Stimulated activated CD8-positive, alpha-beta memory T cell treated with anti-CD3 and anti-CD28 coated beads, Interleukin-15, amount 100 ng/mL, for 48 hours (primary cell): ENCODE measurements at places on chromosomes 1 and 21.

GRCh38 chr1:87957331-87957730 is 628.7 kb downstream of the LMO4 start:
- DNase-seq, result no peak

DNA sequence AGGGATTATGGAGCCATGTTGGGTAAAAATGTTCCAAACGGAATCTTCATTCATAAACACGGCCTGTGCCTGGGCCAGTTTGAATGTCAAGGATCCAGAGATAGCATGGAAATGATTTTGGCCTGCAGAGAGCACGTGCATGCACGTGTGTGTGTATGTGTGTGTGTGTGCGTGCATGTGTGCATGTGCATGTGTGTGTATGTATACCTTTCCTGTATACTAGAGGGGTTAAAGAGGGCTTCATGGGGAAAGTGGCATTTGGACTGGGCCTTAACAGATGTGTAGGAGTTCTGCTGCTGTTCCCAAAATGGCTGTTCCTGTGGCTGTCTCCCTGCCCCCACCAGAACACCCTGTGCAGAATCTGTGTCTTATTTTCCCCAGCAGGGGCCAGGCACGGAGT is 21.7 kb downstream of the TTC39A start:
- no peak for DNase-seq

GRCh38 chr1:175757381-175758015 is 14.1 kb upstream of the TNR start:
- DNase-seq, result no peak

- DNase-seq, result no peak
Measured at GRCh38 chr21:27139526-27139925, 172.6 kb upstream of the ADAMTS5 start.

DNA sequence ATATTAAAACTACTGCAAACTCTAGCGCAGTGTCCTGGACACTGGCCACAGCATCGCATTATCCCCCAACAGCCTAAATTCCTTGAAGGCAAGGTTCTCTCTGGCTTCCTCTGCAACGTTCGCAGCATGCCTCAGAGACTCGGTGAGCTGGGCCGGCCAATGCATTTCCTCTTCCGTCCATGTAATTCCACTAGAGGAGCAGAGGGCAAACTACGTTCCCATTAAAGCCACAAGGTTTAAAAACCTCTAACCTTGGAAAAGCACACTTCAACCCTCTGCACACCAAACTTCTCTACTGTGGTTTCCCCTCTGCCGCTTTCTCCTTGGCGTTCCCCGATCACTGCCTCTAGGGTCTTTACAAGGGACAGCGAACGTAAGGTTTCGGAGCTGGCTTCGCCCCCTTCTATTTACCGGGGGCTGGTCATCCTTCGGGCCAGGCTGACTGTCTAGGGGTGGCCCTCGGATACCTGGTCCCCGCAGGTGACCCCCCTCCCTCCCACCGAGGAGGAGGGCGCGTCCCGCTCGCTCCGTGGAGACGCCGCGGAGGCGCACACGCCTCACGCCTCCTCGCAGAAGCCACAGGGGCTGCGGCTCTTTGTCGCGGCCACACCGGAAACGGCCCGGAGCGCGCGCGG is 456 bp upstream of the SMYD2 start:
- DNase-seq, result no peak

GRCh38 chr1:14768582-14769304 is 170.3 kb downstream of the KAZN start:
- no peak for DNase-seq

DNA sequence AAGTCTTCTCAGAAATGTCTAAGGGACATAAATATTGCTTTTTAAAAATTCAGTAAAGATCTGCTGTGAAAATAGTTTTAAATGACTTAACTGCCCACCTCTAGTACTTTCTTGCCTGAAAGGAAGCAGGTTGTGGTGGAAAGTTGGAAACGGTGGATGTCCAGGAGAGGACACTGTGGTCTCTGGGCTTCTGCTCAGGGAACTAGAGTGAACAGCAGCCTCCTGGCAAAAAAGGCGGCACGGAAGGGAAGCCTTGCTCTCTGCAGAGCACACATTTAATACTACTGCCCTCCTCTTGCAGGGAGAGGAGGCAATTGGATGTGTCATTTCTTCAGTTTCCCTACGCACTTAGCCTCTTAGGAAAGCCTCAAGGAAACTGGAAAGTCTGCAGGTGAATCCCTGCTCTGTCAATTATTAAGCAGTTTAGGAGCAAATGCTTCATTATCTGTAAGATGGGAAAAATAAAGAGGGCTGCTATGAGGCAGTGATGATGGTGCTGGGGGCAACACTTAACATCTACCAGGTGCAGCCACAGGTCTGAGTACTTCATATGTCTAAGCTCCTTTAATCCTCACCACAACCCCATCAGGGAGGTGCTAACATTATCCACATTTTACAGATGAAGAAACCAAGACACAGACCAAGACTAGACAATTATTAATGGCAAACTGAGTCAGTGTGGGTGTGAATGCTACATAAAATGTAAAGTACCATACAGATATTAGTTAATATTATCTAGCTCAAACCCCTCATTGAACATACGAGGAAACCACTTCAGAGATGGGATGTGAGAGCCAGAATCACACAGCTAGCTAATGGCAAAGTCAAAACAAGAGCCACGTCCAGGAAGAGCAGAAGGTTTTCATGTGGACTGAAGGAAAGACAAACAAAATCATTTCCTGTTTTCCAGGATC is 108.9 kb upstream of the ADAR start:
- DNase-seq, result no peak

- DNase-seq, result no peak
Measured at GRCh38 chr1:116253566-116254382, 119.3 kb upstream of the ATP1A1 start.

DNA sequence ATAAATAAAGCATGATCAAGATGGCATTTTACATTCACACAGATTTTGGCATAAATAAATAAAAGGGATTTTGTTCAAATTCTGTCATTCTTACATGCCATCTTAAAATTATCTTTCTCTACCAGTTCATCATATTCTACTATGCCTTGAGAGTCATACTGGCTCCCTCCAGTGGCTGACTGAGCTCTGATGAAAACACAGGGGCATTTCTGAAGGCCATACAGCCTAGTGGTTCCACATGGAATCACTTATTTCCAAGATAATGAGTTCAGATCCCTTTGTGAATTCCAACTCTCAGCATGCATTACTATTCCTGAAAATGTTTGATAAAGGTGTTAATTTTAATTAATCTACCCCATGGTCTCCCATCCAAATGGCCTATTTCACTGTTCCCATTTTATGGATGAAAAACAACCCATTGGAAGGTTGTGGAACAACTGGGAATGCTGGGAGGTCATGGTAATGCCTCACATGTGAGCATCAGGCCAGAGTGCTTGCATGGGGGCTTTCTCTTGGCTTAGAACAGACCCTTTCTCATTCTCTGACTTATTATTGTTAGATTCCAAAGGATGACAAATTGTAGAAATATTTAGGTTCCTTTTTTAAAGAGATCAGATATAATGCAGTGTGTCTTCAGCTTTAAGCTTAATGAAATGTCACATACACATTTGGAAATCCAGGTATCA is 622.4 kb upstream of the PKN2 start:
- DNase-seq, result no peak

DNA sequence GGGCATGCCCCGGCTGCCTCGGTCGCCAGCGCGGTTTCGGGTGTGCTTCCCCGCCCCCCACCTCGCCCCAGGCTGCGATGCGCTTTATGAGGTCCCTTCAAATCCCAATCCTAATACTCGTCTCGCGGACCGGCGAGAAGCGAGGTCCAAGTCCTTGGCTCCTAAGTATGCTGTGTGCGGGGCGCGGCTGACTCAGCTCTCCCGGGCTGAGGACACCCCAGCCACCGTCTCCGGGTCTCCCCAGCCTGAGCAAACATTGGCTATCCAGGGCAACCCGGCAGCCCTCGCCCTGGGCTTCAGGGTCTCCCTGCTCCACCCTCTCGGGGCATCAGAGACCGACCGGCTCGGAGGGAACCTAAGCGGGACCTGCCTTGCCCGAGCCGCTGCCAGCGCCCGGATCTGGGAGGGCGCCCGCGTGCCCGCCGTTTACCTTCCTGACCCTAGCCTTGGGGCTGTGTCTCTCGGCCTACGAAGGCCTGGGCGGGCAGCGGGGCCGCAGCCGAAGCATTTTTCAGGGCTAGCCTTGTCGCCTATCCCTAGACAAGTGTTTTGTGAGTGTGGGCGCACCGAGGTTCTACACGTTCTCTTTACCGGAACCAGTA is 1.2 kb downstream of the ITPKB start:
- DNase-seq, result no peak

DNA sequence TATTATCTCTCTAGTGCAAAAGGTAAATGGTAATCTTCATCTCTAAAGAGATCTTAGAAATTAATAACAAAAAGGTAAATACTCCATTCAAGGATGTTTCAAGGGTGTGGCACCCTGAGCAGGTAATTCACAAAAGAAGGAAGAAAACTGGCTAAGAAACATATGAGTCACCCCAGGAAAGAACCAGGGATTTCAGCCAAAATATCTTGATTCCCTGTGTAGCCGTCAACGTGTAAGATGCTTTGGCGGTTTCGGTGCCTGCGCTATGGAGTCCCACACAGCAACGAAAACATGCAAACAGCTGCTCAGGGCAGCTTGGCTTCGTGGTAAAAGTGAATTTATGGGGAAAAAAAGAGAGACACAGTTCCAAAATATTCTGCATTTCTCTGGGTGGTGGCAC is 3.7 kb downstream of the ITGB2 start:
- DNase-seq, result no peak

DNA sequence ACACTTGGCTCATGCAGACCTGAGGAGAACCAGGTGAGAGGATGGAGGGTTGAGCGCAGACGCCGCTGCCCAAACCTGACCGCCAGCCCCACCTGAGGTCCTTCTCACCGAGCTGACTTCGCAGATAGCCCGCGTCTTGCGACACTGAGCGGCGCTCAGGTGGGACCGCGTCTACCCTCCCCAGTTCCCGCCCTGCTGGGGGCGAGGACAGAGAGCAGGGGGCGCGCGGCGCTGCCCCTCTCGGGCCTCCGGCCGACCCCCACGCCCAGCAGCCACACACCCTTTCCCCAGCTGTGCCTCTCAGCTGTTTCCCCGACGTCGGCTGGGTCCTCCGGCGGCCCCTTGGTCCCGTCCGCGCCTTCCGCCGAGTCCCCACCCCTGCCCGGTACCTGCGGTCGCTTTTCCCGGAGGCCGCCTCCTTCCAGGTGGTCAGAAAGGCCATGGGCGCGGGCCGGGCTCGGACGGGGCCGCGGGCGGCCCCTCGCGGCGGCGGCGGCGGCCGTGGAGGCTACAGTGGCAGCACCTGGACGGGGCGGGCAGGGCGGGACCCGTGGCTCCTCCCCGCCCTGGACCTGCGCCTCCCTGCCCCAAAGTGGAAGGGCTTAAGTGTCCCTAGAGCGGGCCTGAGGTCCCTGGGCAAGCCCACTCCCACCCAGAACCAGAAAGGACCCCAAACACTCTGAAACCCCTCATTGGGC is 14.4 kb upstream of the TTC39A start:
- DNase-seq, result no peak

DNA sequence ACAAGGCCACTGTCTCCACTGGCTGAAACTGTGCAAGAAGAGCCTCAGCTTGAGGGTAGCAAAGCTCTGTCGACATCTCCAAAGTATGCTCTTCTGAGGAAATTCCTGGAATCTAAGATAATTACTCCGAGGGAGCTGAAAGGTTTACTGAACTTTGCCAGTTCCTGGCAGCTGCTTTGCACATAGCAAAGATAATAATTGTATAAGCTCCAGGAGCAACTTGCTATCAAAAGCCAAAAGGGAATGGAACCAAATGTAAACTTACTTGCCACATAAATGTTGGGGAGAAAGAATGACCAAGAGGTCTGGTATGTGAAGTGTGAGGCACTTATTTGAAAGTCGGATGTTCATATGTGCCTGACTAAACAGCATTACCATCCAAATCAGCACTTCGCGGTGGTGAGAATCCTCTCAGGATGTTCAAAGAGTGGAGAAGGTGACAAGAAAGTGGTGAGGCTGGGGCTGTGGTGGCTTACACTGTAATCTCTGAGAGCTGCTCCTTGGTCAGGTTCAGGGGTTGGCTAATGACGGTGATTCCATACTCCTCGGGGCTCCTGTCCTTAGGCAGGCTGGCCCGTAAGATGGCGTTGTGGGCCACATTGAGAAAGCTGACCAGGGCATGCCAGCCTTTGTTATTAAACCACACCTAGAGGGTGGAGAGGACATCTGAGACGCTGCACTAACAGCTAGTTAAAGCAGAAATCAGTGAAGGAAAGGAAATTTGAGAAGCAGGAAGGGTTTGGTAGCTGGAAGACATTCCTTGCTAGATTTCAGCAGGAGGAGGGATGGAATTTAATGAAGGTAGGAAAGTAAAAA is 100.0 kb downstream of the ABCA4 start:
- DNase-seq, result no peak

GRCh38 chr21:37292941-37293340 is 25.8 kb upstream of the VPS26C start:
- no peak for DNase-seq

DNA sequence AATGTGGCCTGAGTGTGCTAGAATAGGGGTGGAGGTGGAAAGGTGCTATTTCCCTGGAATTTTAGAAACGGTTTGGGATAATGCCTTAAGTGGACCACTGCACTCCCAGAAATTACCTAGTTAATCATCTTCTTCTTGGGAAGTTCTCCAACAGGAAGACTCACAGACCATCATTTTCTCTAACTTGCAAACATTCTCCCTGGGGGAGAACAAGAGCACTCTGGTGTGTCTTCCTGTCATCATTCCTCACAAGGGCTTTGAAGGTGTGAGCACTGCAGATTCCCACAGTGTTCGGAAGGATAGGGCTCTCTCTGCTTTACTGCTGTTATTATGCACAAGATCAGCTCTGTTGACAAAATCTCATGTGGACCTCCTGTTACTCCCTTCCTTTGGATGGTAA is 54.9 kb upstream of the TSPAN2 start:
- DNase-seq, result no peak

- DNase-seq, result no peak
Measured at GRCh38 chr1:25451908-25452307, 21.2 kb downstream of the MACO1 start.

GRCh38 chr1:28296401-28297261 is 32.2 kb upstream of the MED18 start:
- no peak for DNase-seq

DNA sequence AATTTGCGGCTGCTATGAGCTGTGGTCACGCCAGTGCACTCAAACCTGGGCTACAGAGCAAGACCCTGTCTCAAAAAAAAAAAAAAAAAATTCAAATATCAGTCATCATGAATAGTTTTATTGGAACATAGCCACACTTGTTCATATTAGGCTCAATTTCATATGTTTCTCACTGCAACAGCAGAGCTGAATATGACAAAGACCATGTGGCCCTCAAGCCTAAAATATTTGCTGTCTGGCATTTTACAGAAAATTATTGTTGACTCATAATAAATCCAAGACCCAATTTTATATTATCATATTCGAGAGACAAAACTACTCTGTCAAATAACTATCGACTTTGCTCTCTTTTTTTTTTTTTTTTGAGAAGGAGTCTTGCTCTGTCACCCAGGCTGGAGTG is 11.0 kb downstream of the BECN2 start:
- DNase-seq, result no peak
